NCI-H1105 treated with DMSO at 0.1 percent for 48 hours (cell line): ENCODE measurements at places on chromosomes 5 and 9.

GRCh38 chr9:122445155-122445749, 32.5 kb downstream of the OR1J1 start:
- DNase-seq = no peak

DNA sequence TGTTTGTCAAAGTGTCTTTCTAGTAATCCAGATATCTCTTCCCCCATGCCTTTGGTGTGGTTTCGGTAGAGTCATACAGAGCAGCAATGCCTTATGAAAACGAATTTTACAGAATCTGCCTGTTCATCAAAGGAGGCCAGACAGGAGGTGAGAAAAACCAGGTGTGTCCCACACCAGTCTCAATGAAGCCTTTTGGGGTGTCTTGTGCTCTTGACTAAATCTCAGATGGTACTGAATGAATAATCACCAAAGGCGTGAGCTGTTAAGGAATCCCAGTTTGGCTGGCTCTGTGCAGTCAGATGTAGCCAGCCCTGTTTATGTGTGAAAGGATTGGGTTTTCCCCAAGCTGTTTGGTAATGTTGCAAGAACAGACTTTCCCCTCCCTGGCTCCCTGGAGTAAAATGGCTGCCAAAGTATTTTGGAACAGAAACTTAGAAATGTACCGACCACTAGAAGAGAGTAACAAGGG, 70.8 kb upstream of the CDKN2B start:
- no peak for DNase-seq

DNA sequence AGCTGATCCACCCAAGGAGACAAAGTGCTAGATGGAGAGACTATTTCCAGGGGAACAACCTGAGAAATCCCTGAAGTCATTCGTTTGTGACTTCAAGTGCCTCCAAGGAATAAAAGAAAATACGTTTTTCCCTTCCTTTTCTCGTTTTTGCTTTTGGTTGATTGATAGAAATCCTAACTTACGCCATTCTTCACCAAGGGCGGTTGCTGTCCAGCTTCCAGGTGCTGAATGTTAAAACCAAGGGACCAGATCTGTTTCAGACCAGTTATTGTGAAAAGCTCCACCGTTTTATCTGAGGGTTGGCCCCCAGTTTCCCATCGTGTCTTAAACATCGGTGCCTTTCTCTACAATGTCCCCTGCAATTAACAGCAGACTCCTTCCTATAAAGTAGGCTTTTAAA, 600.7 kb upstream of the SGCD start:
- no peak for DNase-seq

- no peak for DNase-seq
Measured at GRCh38 chr9:34392511-34392910, 15.8 kb upstream of the MYORG start.
